NCI-H187 (cell line): ENCODE measurements at places on chromosomes 11 and 22.

DNA sequence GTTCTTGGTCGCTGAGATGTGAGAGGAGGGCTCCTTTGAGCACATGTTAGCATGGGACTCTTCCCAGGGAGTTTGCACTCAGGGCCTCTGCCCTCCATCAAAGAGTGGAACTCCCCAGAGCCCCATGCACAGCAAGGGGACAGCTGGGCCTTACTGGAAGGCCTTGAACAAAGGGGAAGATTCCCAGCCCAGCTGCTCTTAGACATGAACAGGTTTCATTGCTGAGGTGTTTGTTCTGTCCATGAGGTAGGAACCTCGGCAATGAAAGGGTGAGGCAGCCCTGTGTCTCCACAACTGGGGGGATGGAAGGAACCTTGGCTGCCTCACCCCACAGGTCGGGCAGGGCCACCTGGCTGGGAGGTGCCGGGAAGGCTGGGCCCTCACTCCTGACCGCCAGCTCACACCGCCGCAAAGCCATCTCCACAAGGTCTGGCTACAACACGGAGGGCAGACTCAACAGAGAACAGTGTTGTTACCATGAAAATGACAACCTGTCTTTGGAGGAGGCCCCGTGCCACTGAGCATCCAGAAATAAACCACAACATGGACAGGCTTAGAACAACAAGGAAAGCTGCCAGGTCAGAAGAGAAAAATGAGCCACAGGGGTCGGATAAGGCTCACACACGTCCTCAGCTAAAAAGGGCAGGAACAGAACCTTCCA lies 3.2 kb downstream of the DERL3 start:
- no peak for DNase-seq

GRCh38 chr11:111645657-111646316 lies 43.5 kb downstream of the SIK2 start:
- DNase-seq = no peak

GRCh38 chr11:126279191-126279590 lies 3.7 kb upstream of the TIRAP start:
- no peak for DNase-seq

- DNase-seq = no peak
Measured at GRCh38 chr11:62491571-62492329, 54.9 kb downstream of the AHNAK start.

DNA sequence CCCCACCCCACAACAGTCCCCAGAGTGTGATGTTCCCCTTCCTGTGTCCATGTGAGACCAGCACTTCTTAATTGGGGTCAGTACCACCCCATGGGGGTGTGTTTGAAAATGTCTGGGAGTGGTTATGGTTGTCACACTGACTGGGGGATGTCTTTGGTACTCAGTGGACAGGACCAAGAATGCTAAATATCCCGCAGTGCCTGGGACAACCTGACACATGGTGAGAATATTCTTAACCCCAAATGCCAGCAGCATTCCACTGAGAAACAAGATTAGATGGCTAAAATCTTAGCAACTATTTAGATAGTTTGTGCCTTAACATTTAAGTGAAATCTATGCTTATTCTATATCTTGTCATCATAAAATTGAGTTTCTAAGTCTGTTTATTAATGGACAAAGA lies 177.5 kb upstream of the ZBED5 start:
- no peak for DNase-seq

DNA sequence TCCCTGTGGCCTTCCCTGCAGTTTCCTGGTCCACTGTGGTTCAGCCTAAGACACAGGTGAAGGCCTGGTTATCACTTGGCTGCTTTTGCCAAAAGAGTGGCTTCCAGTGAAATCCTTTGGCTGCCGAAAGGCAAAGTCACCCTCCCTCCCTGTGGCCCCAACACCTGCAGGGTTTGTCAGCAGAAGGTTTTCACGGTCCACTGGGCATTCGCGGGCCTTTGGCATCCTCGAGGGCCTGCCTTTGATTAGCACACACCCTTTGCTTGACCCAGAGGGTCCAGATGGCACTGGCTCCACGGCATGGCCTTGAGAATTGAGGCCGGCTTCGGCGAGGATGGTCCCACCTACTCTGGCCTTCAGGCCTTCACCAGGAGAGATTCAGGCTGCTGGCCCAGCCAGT lies 35.3 kb downstream of the RTN4R start:
- DNase-seq = no peak

- DNase-seq = no peak
Measured at GRCh38 chr11:128719556-128719824, 25.6 kb downstream of the FLI1 start.

- DNase-seq = no peak
Measured at GRCh38 chr22:35275580-35275979, 18.3 kb downstream of the HMGXB4 start.

DNA sequence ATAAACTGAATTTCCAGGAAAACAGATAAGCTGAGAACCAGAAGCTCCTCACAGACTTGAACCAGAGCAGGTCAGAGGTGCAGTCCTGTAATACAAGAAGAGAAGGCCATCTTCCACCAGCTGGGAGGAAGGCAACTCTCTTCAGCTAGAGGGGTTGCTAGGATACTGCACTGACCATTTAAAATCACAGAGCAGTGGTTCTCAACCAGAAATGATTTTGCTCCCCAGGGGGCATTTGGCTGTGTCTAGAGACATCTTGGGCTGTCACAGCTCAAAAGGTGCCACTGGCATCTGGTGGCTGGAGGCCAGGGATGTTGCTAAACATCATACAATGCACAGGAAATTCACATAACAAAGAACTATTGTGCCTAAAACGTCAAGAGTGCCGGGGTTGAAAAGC lies 17.2 kb downstream of the OPCML start:
- DNase-seq = no peak

DNA sequence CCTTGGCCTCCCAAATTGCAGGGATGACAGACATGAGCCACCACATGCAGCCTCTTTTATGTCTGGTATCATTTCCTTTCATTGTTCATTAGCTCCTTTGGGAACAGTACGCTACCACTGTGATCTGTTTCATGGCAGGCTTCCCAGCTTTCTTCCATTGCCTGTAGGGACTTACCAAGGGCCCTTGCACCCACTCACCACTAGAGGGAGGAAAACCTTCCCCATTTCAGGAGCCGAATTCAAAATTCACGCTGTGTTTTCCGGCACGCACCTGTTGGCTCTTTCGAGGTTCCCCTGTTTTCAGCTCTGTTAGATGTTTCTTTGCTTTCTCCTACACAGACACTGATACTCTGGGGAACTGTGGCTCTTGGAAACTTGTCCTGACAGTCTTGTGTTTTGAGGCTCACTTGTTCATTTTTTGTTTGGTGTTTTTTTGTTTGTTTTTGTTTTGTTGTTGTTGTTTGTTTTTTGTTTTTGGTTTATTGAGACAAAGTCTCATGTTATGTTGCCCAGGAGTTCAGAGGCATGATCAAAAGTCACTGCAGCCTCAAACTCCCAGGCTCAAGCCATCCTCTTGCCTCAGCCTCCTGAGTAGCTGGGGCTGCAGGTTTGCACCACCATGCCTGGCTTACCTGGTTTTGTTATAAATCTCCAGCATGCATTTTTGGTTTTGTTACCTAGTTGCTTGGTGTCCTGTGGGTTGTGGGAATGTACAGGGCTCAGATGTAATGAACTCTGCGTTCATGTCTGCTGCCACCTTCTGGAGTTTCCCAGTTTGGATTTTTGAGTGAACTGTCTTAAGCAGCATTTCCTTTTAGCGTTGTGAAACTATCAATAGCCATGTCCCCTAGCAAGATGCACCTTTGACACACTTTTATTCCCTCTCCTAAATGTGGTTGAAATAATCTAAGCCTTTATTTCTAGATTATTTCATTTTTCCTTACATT lies 2.3 kb downstream of the KRTAP5-11 start:
- no peak for DNase-seq
